ENCODE measurements at places on chromosomes 2 and 18.

GRCh38 chr2:84234103-84234502 lies 225.0 kb downstream of the SUCLG1 start:
- no peaks in the 10 kb centered on the region for H3K36me3 ChIP-seq
- DNase-seq: no peak
- H3K27me3 ChIP-seq: no peaks in the 10 kb centered on the region
- no peak overlapping the region for H3K27ac ChIP-seq
- H3K4me1 ChIP-seq: no peaks in the 10 kb centered on the region
- no peak overlapping the region for H3K4me3 ChIP-seq

DNA sequence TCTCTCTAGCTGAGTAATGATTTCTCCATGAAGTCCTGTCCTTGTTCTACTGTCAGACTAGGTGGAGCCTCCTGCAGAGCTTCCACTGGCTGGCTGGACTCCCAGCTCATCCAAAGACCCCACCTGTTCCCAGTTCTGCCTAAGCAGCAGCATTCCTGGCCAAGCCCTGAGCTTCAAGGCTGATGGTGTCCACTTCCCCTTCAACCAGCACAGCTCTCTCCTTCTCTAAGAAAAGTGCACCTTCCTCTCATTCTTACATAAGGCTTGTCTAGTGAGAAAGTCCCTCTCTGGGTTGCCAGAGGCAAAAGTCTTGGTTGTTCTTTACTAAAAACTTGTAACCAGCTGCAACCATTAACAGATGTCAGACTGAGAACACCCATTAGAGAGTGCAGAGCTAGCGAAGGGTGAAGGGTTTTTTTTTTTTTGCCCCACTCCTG lies 58.9 kb downstream of the CXCR4 start:
- H3K27ac ChIP-seq: no peak overlapping the region
- no peak overlapping the region for H3K4me3 ChIP-seq
- H3K4me1 ChIP-seq: peaks cover 47% of the 10 kb centered on the region
- no peaks in the 10 kb centered on the region for H3K27me3 ChIP-seq

- peaks cover 67% of the 10 kb centered on the region for H3K36me3 ChIP-seq
- peak overlapping the region; percentile 88 for H3K4me3 ChIP-seq
- H3K27ac ChIP-seq: peak overlapping the region; percentile 79
- H3K4me1 ChIP-seq: peaks cover 74% of the 10 kb centered on the region
Measured at GRCh38 chr2:112646791-112647689, 1.3 kb downstream of the SLC20A1 start.

GRCh38 chr2:216922175-216922780 lies 62.4 kb upstream of the TNP1 start:
- no peak for DNase-seq
- H3K27ac ChIP-seq: no peak overlapping the region
- H3K4me1 ChIP-seq: no peaks in the 10 kb centered on the region
- no peak overlapping the region for H3K4me3 ChIP-seq

DNA sequence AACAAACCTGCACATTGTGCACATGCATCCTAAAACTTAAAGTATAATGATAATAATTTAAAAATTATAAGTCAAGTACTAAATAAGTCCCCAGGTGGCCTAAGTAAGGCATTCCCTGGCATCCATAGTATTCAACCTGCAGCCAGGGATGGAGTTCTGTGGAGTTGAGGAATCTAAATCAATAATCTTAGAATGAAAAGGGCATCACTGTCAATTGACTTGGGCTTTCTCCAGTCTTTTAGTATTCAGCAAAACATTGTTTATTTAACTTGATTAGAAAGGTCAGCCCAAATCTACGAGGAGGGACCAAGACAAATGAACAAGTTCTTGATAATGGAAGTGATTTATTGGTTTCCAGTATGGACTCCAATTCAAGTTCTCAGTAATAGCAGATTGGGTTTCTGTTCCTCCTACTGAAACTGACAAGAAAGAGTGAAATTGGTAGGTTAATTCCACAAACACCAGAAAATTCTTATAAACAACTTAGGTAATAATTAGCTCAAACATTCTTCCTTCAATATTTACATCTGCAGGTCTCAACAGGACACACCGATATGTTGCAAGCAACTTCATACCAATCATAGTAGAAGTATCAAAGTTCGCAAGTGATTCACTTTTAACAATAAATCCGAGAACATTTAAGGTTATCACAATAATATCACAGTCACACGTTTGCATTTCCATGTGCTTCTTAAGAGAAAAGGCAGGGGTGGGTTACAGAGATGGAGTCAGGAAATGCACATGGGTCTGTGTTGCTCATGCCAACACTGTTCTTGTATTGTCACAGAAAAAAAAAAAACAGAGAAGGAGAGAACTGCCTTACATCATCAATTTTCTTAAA lies 51.7 kb upstream of the EHBP1 start:
- H3K4me1 ChIP-seq: no peaks in the 10 kb centered on the region
- H3K27ac ChIP-seq: no peak overlapping the region
- H3K27me3 ChIP-seq: peaks cover 26% of the 10 kb centered on the region
- no peak overlapping the region for H3K4me3 ChIP-seq

All from central memory CD8-positive, alpha-beta T cell (primary cell).